Retinal pigment epithelial cell (primary cell): ENCODE measurements at places on chromosomes 13 and 19.

- no peak for DNase-seq
Measured at GRCh38 chr13:110319774-110320509, 12.9 kb downstream of the COL4A2 start.

GRCh38 chr13:113816254-113816929, 47.5 kb downstream of the GAS6 start:
- no peak for DNase-seq

GRCh38 chr13:69704311-69704710, 403.3 kb upstream of the ATXN8OS start:
- no peak for DNase-seq

DNA sequence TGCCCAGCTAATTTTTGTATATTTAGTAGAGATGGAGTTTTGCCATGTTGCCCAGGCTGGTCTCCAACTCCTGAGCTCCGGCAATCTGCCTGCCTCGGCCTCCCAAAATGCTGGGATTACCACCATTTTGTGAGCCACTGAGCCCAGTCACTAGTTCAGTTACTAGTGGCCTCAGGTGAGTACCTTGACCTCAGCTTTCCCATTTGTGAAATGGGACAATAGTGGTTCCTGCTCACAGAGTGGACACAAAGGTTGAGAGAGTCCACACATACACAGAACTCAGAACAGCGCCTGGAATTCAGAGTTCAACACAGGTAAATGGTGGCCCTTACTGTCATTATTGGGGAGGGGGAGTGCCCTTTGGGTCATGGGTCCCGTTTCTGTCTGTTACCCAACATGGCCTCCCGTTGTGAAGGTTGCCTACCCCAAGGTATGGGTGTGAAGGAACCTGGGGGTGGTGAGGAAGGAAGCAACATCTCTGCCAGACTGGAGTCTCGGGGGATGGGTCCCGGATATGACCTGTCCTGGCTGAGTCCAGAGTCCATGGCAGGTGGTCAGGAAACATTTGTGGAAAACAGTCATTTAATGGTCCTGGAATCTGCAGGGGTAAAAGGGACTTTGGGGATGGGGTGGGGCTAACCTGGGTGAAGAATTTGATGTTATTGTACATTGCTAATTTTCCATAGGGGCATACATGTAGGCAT, 11.7 kb upstream of the IRGC start:
- no peak for DNase-seq

DNA sequence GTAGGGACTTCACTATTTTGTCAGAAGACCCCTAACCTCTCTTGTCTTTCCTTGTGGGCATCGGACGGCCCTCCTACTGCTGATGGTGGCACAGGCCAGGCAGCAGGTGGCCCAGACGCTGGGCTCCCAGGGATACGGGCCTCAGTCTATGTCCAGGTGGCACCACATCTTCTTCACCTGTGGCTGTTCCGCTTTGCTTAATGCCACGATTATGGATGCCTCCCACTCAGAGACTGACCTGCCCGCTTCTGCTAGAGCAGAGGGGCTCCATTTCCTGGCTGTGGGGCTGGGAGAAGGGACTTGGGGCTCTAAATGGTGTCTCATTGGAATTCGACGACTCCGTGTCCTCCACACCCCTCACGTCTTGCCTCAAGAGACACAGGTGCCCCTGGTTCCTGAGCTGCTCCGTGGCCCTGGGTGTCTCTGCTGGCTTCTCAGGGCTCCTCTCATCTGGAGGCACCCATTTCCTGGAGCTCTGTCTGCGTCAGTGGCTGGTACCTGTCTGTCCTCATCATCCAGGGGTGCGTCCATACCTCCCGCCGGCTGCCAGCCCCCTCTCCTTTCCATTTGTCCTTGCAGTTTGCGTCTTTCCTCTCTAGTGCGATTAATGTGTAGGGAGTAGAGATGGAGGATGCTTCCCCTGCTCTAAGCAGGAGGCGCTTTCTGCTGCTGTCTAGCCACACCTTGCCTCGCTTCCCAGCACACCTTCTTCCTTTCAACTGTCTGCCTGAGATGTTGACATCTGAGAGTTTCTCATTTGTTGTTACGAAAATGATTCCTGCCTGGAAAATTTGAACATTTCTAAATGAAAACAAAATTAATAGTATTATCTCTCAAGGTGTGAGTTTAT, 63.4 kb downstream of the TEX29 start:
- no peak for DNase-seq

DNA sequence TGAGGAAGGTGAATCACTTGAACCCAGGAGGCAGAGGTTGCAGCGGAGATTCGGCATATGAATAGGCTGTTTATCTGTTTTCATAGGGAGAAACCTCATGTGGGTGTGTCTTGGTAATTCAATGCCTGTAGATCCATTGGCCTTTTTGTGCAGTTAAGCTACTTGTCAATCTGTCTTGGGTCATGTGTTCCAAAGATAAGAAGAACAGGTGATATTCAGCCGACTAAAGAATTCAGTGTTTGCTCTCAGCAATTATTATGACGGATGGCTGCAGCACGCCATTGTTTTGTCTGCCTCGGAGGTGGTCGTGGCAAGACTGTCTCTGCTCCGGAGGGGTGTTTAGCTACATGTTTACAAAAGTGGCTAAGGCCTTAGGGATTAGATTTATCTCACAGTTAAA, 573.0 kb upstream of the PCDH9 start:
- no peak for DNase-seq

- DNase-seq: no peak
Measured at GRCh38 chr19:38373907-38374331, 452 bp upstream of the PSMD8 start.

- no peak for DNase-seq
Measured at GRCh38 chr13:32028711-32029110, 2.9 kb upstream of the FRY start.
